Fibroblast of the conjunctiva (primary cell): ENCODE measurements at places on chromosomes 1 and 21.

GRCh38 chr1:226798427-226799411 lies 59.6 kb upstream of the ITPKB start:
- no peak for DNase-seq

- no peak for DNase-seq
Observed at GRCh38 chr1:17067465-17068240, 13.8 kb upstream of the SDHB start.

DNA sequence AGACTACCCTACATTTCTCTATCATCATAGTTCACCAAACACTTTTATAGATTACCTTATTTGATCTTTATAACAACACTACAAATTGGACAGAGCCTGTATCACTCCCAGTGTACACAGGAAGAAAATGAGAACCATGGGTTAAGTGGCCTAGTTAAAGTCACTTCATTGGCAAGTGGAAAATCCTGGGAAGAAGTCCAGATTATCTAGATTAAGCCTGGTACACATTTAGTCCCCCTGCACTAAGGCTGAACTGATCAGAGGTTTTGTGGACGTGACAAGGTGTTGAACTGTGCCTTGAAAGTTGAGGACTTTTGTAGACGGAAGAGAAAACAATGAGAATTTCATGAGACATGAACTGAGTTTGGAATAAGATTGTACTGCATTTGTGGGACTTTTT lies 7.5 kb upstream of the USH2A start:
- DNase-seq: no peak

- no peak for DNase-seq
Observed at GRCh38 chr1:116874733-116875249, 34.9 kb upstream of the PTGFRN start.

DNA sequence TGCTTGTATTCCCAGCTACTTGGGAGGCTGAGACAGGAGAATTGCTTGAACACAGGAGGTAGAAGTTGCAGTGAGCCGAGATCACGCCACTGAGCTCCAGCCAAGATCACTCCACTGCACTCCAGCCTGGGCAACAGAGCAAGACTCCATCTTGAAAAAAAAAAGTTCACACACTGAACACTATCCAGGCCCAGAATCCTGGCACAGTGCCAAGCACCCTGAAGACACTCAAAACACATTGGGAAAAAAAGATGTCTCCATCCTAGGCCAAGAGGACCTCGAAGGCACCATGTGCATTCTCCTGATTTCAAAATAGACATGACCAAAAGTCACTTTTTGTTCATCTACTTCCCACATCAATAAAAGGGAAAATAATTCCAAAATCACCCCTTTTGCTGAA lies 38.7 kb downstream of the SLC9A1 start:
- DNase-seq: no peak

DNA sequence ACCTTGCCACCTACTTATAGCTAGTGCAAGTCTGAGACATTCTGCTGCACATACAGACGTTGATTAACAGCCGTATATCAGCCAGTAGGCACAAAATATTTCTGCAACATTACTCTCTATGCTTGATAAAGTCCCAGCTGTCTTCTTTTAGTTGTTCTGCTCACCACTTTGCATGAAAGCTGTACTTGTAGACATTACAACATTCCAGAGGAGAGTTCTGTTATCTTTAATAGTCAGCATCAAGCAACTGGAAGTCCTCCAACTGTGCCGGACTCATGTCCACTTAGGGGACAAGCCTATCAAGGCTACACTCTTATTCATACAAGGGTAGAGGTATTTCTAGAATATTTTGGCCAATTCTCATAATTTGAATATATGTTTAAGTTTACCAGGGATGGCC lies 50.0 kb downstream of the CACHD1 start:
- DNase-seq: no peak

DNA sequence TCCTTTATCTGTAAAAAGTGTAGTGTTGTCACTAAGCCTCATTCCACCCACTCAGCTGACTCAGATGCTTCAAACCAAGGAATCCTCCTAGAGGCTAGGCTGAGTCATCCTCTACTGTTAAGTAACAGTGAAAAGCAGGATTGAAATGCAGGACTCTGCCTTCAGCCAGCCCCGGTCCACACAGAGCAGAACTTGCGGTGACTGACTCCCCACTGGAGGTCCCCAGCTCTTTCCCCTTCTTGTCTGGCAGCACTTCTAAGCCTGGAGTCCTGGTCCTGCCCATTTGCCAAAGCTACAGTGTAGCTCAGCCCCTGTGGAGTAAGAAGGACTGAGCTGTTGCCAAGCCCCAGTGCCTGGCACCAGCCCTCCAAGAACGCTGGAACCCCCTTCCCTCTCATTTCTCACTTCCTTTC lies 1.7 kb downstream of the RAB7B start:
- DNase-seq: peak; percentile 62

- no peak for DNase-seq
Observed at GRCh38 chr1:183091181-183091580, 68.0 kb downstream of the LAMC1 start.

- DNase-seq: no peak
Observed at GRCh38 chr1:204370176-204370575, 10.4 kb upstream of the PLEKHA6 start.

DNA sequence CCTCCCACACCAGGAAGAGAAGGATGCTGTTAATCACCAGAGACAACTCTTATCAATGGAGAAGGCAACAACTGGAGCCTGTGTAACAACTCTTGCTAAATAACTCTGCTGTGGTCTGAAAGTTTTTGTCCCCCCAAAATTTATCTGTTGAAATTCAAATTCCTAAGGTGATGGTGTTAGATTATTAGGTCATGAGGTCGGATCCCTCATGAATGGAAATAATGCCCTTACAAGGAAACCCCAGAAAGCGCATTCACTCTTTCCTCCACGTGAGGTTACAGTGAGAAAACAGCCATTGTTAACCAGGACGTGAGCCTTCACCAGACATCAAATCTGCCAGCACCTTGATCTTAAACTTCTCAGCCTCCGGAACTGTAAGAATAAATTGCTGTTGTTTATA lies 141.9 kb upstream of the CXADR start:
- DNase-seq: no peak

DNA sequence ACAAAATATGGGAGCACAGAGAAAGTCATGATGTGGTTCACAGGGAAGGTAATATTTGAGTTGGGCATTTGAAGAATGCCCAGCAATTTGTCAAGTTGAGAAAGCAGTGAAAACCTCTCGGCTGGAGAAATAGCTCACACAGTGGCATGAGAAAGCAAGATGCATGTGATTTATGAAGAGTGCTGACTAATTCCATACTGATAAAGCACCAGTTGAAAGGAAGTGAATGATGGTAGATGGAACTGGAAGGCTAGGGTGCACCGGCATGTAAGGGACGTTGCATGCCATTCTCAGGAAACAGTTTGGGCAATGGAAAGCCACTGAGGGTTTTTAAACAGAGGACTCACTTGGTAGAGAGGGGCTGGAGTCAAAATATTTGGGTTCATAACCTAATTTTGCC lies 53.5 kb upstream of the MTF2 start:
- DNase-seq: no peak

GRCh38 chr21:41168391-41169257 lies 664 bp downstream of the BACE2 start:
- DNase-seq: peak; percentile 12

GRCh38 chr1:226653311-226653921 lies 85.7 kb downstream of the ITPKB start:
- DNase-seq: no peak

GRCh38 chr21:42845296-42845965 lies 33.9 kb downstream of the WDR4 start:
- no peak for DNase-seq

GRCh38 chr1:54517496-54517895 lies 30.5 kb upstream of the ACOT11 start:
- DNase-seq: no peak

GRCh38 chr1:3530086-3530925 lies 75.8 kb downstream of the ARHGEF16 start:
- DNase-seq: no peak

DNA sequence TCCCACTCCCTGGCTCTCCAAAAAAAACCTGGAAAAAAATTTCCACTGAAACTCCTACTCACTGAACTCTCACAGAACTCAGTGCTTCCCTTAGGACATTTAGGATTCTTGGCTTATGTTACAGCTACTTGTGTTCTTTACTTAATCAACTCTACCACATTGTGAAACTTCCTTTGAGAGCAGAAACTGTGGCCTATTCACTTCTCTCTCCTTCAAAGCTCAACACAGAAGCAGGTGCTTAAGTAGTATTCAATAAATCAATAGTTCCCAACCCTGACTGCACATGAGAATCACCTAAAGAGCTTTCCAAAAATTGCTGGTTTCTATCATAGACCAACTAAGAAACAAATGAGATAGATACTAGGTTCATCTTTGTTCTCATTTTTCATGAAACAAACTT lies 67.9 kb upstream of the DMRTA2 start:
- no peak for DNase-seq

DNA sequence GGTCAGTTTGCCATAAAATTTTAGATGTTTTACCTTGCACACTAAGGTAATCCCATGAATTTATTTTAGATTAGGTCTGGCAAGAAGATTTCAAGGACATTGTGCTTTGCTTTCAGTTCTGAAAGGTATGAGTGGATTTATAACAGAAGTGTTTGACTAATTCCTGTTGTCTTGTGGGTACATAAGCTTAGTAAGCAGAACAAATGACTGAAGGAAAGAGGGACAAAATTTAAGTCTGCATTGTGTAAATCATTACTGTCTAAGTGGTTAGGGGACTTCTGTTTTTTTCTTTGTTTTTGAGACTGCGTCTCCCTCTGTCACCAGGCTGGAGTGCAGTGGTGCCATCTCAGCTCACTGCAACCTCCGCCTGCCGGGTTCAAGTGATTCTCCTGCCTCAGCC lies 60.1 kb downstream of the PKN2 start:
- no peak for DNase-seq

GRCh38 chr1:223748773-223749733 lies 36.7 kb downstream of the CAPN2 start:
- DNase-seq: no peak

DNA sequence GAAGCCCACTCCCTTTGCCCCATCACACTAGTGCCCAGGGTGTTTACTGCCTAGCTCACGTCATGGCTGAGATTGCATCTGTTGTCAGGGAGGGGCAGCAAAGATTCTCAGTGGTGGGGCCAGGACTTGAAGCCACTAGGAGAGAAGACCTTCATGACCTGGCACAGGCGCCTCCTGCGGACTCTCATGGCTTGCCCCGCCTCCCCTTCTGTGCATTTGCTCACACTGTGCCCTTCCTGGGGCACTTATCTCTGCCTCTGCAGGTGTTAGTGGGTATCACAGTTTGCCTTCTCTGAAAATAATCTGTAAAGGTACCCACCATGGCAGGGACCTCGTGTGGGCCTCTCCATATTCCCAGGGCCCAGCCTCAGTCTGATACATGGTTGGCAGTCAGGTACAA lies 20.1 kb downstream of the PTPRU start:
- no peak for DNase-seq

- DNase-seq: peak; percentile 83
Observed at GRCh38 chr1:91744953-91745639, 140.9 kb downstream of the TGFBR3 start.

GRCh38 chr21:32134441-32135130 lies 144.3 kb downstream of the MIS18A start:
- no peak for DNase-seq

DNA sequence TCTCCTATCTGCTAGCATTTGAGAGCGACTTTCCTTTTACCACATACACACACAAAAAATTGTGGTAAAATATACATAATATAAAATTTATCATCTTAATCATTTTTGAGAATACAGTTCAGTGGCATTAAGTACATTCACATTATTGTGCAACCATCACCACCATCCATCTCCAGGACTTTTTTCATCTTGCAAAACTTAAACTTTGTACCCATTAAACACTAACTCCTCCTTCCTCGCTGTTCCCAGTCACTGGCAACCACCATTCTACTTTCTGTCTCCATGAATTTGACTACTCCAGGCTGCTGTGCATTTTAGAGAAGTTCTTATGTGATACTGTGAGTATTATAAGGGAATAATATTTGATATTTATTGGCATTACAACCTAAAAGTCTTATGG lies 181.3 kb downstream of the C1orf21 start:
- no peak for DNase-seq

DNA sequence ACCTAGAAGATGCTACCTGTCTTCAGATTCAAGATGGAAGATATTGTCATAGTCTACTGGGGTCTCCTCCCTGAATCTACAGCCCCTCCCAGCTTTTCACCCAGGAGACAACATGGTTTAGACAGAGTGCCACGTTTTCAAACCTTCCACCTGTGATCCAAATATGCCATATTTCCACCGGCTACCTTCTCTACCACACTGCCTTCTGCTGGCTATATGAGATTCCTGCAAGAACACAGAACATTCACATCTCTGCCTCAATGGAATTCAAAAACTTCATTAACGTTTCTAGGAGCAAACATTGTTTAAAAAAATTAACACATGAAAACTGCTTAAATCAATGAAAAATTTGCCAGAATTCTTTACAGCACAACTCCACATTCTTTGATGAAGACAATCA lies 12.9 kb upstream of the LELP1 start:
- no peak for DNase-seq

DNA sequence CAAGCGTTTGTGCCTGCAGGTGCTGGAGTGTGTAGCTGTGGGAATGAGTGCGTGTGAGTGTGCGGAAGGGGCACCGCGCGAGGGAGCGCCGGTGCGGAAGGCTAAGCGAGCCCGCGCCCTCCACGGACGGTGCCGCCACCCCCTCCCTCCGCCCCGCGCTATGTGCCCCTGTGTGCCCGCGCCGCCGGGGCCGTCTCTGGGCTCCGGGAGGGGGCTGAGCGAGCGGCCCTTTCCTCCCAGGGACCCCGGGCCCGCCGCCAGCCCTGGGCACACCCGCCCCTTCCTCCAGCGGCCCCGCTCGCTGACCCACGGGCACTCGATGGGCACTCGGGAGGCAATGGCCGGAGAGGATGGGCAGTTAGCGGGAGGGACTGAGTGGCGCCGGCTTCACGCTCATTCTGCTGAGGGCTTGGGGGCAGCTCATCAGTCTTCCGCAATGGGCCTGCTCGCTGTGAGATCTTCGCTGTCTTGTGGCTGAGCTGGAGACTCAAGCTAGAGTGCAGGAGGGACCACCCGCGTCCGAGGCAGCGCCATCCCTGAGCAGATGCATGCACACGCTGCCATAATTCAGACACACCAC lies 8.6 kb upstream of the ADGRB2 start:
- DNase-seq: no peak

GRCh38 chr1:236457775-236458174 lies 63.7 kb downstream of the EDARADD start:
- DNase-seq: no peak

DNA sequence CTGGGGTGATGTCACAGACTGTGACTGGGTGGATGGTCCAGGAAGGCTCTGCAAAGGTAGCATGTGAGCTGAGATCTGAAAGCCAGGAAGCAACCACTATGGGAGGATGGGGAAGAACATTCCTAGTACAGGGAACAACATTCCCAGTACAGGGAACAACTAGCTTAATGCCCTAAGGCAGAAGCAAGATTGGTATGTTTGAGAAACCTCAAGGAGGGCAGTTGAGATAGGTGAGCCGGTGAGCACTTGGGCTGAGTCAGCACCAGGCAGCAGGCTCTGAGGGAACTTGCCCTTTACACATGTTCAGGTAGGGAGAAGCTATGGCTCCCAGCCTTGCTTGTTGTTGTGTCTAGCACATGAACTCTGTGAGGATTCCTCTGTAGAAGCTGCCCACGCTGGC lies 24.2 kb upstream of the CACNA1E start:
- no peak for DNase-seq
